ENCODE measurements at places on chromosomes 2 and 18. TPM values are rescaled to one million over a fixed set of nuclear protein-coding genes. Genes with fewer than 3 reads are reported as not detected.

- DNase-seq = no peak
- no peaks in the 10 kb centered on the region for H3K36me3 ChIP-seq
- H3K4me1 ChIP-seq = no peaks in the 10 kb centered on the region
- no peaks in the 10 kb centered on the region for H3K27me3 ChIP-seq
Measured at GRCh38 chr2:233747283-233747544, 12.9 kb upstream of the UGT1A1 start.

DNA sequence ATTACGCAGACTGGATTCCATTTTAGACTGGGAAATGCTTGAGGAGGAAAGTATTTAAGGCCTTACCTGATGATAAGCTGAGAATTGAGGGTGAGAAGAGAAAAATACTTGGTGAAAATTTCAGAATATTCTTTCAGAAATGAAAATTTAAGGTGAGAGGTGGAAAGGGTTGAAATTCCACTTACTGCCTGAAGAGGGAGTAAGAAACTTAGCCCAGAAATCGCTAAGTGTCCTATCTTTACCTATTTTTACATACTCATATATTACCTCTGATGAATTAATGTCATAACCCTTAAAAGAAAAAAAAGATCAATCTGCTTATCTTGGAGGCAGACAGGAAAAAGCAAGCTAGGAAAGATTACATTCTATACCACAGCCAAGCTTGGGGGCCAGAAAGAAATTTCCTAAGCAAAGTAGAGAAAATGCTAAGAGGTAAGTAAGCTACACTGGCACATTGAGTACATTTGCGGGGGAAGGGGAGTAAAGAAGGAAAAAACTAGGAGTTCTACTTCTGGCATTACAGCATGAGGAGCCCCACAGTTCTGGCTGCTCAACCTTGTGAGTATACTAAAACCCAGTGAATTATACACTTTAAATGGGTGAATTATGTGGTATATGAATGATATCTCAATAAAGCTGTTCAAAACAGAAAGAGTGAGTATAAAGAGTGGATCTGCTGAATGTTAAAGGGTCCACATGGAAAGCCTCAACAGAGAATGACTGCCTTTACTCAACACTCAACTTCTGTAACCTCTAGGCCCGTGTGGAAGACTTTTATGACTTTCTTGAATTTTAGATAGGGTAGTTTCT is 33.8 kb downstream of the SMC6 start:
- no peaks in the 10 kb centered on the region for H3K4me1 ChIP-seq
- H3K4me3 ChIP-seq = no peak overlapping the region
- no peak overlapping the region for H3K27ac ChIP-seq
- no peak for DNase-seq
- H3K27me3 ChIP-seq = no peaks in the 10 kb centered on the region

DNA sequence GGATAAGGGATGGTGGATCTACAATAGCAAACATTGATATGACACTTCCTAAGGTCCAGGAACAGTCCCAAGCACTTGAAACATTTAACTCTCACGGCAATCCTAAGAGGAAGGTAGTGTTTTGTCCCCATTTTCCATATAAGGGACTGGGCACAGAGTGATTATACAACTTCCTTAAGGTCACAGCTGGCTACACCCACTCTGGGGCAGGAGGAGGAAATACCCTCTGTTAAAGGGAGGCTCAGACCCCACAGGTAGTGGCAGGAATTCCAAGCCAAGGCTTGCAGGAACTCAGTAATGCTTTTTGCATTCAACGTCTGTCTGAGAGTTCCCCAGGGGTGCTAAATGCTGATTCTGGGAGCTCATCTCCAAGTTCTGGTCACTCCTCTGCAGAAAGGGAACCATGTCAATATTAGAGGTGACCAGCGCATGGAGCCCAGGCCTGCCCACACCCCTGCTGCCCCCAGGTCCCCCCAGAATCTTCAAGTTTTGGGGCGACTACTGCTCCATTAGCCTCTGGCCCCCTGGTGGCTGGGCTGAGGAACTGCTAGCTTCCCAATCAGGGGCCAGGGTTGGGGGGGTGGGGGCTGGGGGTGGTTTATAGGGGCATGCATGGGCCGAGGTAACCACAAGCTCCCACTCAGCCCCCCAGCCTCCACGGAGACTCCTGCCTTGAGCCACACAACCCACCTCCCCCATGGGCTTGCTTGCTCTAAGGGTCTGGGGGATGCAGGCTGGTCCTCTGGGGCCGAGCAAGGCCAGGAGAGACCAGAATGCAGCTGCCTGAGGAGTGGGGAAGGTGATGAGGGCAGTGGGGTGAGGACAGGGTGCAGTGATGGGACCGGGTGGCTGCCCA is 11.1 kb downstream of the OBSL1 start:
- H3K27ac ChIP-seq = no peak overlapping the region
- H3K36me3 ChIP-seq = no peaks in the 10 kb centered on the region
- no peak overlapping the region for H3K4me3 ChIP-seq
- no peaks in the 10 kb centered on the region for H3K27me3 ChIP-seq
- H3K4me1 ChIP-seq = no peaks in the 10 kb centered on the region

- H3K4me1 ChIP-seq = no peaks in the 10 kb centered on the region
- H3K4me3 ChIP-seq = no peak overlapping the region
- no peaks in the 10 kb centered on the region for H3K36me3 ChIP-seq
- no peak overlapping the region for H3K27ac ChIP-seq
- no peaks in the 10 kb centered on the region for H3K27me3 ChIP-seq
- no peak for DNase-seq
Measured at GRCh38 chr2:24840164-24840869, 47.1 kb downstream of the CENPO start.

DNA sequence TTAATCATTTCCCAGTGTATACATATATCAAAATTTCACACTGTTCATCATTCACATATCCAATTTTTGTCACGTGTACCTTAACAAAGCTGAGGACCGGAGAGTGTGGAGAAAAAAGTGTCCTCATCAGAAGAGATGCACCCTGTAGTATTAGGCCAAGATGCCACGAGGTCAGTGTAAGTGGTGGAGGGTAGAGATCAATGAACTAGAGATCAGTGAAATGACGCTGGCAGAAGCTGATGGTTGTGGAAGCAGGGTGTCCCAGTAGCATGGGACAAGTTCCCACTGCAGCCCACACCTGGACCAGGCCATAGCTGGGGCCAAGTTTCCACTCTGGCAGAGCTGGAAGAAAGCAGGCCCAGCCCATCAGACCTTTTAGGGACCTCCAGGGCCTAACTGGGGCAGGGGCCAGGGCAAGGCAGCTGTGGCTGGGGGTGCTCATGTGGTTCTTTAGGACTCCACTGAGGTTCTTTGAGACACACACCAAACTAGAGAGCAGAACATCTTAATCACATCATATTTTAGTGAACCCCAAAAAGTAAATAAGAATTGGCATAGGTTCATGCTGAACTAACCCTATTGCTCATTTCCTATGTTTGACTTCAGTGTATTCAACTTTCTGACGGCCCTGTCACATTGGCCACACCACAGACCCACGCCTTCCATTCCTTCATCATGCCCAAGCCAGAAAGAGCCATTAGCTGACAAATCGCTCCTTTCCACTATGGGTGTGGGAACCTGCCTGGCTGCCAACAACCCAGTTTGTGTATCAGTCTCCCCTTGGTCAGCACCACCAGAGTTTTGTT is 21.6 kb upstream of the GPR55 start:
- DNase-seq = no peak
- H3K4me3 ChIP-seq = no peak overlapping the region
- no peak overlapping the region for H3K27ac ChIP-seq
- no peaks in the 10 kb centered on the region for H3K4me1 ChIP-seq
- H3K36me3 ChIP-seq = no peaks in the 10 kb centered on the region
- H3K27me3 ChIP-seq = no peaks in the 10 kb centered on the region

DNA sequence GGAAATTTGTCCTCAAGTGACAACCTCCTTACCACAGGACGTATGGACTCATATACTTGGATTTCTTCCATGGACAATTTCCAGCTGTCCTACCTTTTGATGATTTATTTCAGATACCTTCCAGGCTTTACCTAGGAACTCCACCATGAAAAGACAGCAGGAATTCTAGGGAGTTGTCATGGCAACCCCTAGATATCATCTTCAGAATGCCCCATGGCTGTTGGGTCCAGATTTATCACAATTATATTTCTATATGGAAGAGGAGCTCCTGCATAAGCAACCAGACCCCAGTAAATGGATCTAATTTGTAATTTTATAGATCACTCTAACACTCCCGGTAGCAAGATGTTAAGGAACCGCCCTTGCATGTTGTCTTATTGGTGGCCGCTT is 102.3 kb upstream of the ZNF521 start:
- no peaks in the 10 kb centered on the region for H3K27me3 ChIP-seq
- no peak for DNase-seq
- no peaks in the 10 kb centered on the region for H3K4me1 ChIP-seq
- no peaks in the 10 kb centered on the region for H3K36me3 ChIP-seq
- H3K27ac ChIP-seq = no peak overlapping the region
- H3K4me3 ChIP-seq = no peak overlapping the region

DNA sequence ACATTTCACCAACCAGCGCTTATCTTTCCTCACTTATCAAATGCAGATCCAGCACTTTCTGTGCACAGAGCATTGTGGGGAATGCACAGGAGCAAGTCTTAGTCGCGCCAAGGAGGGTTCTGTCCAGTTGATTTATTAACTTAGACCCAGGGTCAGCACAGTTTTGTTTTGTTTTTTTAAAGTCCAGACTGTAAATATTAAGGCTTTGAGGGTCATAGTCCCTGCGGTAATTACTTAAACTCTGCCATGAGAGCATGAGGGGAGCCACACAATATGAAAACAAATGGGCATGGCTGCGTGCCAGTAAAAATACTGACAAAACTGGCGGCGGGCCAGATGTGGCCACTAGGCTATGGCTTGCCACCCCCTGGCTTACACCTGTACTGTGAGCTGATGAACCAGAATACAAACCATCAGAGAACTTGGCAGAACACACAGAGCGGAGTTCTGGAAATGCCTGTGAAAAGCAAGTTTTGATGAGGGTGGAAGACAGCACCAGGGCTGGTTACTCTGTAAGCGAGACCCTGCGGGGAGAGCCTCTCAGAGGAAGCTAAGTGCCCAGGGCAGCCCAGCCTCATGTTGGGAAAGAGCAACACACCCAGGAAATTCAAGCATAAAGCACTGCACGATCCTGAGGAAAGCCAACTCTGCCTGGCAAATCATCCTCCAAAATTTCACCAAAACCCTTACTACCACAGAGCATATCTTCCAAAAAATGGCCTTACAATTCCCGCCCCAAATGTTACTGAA is 43.6 kb downstream of the L3MBTL4 start:
- H3K4me3 ChIP-seq = no peak overlapping the region
- DNase-seq = peak; percentile 74
- H3K4me1 ChIP-seq = no peaks in the 10 kb centered on the region
- no peaks in the 10 kb centered on the region for H3K36me3 ChIP-seq

DNA sequence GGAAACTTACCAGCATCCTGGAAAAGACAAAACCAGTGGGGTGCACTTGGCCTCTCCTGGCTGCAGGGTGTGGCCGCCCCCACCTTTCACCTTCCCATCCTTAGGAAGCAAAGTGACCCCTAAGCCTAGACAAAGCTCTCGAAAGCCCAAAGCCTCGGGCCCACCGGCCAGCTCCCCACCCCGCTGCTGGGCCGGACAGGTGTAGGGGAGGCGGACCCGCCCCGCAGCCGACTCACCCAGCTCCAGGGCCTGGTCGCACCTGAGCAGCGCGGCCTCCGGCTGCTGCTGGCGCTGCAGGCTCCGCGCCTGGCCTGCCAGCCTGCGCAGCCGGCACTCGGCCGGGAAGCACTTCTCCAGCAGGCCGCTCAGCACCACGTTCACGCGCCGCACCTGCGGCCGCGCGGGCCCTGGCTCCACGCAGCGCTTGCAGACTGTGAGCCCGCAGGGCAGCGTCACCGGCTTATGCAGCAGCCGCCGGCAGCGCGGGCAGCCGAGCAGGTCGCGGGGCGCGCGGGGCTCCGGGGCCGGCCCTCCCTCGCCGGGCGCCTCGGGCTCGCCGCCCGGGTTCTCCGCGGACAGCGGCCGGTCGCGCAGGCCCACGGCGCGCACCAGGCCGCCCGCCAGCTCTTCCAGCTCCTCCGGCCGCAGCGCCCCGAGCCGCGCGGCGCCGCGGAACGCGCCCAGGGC is 979 bp downstream of the LONRF2 start:
- H3K4me3 ChIP-seq = peak overlapping the region; percentile 69
- no peaks in the 10 kb centered on the region for H3K27me3 ChIP-seq
- peak overlapping the region; percentile 84 for H3K27ac ChIP-seq
- peak; percentile 65 for DNase-seq

- no peak overlapping the region for H3K27ac ChIP-seq
- H3K27me3 ChIP-seq = no peaks in the 10 kb centered on the region
- DNase-seq = no peak
- no peak overlapping the region for H3K4me3 ChIP-seq
Measured at GRCh38 chr18:57077786-57078552, 68.9 kb upstream of the BOD1L2 start.

GRCh38 chr18:62284637-62285036 is 40.5 kb upstream of the TNFRSF11A start:
- H3K4me3 ChIP-seq = no peak overlapping the region
- H3K36me3 ChIP-seq = no peaks in the 10 kb centered on the region
- no peaks in the 10 kb centered on the region for H3K27me3 ChIP-seq
- no peak overlapping the region for H3K27ac ChIP-seq
- no peak for DNase-seq

DNA sequence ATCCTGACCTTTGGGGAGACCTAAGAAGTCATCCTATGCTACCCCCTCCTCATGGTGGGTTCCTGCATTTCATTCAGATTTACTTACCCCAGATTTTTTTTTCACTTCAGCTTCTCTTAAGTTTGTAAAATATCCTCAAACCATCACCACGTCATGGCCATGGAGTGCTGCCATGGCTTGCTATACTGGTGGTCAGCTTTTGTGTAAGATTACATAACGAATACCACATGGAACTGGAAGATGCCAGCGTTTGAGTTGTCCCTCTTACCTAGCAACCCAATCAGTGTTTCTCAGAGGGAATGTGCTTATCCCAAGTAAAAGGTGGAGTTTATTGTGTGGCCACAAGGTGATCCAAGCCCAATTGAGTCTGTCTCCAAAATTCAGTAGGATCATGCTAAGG is 148.6 kb upstream of the ALPP start:
- peak overlapping the region; percentile 37 for H3K27ac ChIP-seq
- no peaks in the 10 kb centered on the region for H3K27me3 ChIP-seq
- H3K4me3 ChIP-seq = no peak overlapping the region
- DNase-seq = no peak

DNA sequence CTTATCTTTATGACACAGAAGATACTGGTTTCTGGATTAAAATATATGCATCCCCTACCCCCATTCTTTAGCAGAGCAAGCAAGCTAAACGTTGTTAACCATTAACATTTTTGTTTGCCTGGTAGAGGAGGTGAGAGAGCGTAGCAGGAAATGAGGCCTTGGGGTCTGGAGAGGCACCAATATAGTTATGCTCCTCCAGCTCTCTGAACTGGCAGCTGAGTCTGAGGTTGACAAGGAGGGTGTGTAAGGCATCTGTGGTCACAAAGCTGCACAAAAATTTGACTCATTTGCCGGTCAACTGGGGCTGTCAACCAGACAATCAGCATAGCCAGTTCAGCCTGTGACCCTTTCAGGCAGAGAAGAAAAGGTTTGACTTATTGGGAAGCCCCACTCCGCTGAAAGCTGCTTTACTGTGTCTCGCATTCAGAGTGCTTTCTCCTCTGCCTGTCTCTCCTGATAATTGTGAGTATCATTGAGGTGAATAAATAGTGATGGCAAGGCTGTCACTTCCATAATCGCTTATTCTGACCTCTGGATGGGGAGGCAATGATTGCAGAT is 647.5 kb upstream of the SETBP1 start:
- no peaks in the 10 kb centered on the region for H3K27me3 ChIP-seq
- H3K27ac ChIP-seq = no peak overlapping the region
- H3K4me3 ChIP-seq = no peak overlapping the region
- no peaks in the 10 kb centered on the region for H3K4me1 ChIP-seq

The COMMD1 gene
- total RNA-seq = 14.8 TPM

The PROM2 gene
- total RNA-seq = 12.5 TPM

The PRKAG3 gene
- not detected for total RNA-seq

The TNFRSF11A gene
- 0.98 TPM for total RNA-seq

The DSG1 gene
- not detected for total RNA-seq

The CRACDL gene
- total RNA-seq = 11.0 TPM

The DIPK1C gene
- total RNA-seq = not detected

All from pancreas (tissue), 10 donors.